Activated naive CD4-positive, alpha-beta T cell treated with anti-CD3 and anti-CD28 coated beads, Interleukin-2, amount 50 U/mL, for 16 hours (primary cell): ENCODE measurements at places on chromosomes 12 and 14.

DNA sequence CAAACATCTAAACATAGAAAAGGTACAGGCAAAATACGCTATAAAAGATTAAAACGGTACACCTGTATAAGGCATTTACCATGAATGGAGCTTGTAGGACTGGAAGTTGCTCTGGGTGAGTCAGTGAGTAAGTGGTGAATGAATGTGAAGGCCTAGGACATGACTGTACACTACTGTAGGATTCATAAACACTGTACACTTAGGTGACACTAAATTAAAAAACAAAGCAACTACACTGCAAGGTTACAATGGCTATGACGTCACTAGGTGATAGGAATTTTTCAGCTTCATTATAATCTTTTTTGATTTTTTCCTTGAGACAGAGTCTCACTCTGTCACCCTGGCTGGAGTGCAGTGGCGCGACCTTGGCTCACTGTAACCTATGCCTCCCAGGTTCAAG is 269.2 kb downstream of the KSR2 start:
- no peak for DNase-seq

GRCh38 chr14:28784096-28785048 is 17.8 kb downstream of the FOXG1 start:
- DNase-seq, result no peak

GRCh38 chr12:17976202-17976601 is 113.8 kb downstream of the RERGL start:
- no peak for DNase-seq

DNA sequence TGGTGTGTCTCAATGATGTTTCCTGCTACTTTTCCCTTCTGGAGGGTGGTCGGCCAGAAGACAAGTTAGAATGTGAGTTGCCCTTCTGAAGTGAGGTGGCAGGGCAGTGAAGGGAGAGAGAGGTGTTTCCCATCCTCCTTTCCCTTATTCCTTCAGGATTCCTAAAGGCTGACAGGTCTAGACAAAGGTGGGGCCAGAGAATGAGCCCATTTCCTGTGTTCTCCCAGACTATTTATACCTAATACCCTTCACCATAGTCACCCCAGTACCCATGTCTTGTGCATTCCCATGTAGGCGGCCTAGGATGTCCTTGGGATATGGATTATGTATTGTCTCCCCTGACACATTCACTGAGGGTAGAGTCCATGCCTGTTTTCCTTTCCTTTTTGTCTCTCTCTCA is 7.0 kb downstream of the DGKA start:
- no peak for DNase-seq

DNA sequence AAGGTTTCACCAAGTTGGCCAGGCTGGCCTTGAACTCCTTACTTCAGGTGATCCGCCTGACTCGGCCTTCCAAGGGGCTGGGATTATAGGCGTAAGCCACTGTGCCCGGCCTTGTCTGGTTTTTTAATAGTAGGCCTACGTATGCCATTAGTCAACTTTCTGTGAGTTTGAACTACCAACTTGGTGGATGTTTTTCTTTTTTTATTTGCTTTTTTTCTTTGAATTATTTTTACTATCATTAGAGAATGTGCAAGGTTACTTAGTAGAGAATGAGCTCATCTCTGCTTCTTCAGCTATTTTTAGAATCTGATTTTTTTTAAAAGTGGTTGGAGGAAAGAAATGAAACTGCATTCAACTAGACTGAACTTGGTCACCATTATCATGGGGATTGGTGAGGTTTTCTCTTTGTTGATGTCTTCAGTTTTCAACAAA is 51.4 kb downstream of the HMGA2 start:
- DNase-seq, result no peak

GRCh38 chr12:96501133-96501761 is 11.9 kb downstream of the CFAP54 start:
- no peak for DNase-seq

GRCh38 chr12:53989227-53990113 is 4.5 kb downstream of the HOXC10 start:
- DNase-seq, result no peak

DNA sequence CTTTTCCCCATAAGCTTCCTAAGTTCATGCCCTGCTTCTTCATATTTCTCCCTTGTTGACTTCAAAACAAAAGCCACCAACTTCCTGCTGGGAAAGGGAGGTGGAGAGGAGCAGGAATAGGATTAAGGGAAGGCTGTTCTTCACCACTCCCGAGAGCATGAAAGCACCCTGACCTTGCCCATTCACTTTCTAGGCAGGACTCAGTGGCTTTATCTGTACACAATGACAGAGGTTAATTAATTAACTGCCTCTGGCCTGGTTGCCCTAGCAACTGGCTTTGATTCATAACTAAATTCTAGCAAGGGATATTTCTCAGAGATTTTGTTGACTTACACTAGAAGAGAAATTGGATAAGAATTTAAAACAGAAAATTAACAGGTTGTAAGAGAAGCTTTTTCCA is 396.8 kb downstream of the RPS29 start:
- DNase-seq, result no peak

DNA sequence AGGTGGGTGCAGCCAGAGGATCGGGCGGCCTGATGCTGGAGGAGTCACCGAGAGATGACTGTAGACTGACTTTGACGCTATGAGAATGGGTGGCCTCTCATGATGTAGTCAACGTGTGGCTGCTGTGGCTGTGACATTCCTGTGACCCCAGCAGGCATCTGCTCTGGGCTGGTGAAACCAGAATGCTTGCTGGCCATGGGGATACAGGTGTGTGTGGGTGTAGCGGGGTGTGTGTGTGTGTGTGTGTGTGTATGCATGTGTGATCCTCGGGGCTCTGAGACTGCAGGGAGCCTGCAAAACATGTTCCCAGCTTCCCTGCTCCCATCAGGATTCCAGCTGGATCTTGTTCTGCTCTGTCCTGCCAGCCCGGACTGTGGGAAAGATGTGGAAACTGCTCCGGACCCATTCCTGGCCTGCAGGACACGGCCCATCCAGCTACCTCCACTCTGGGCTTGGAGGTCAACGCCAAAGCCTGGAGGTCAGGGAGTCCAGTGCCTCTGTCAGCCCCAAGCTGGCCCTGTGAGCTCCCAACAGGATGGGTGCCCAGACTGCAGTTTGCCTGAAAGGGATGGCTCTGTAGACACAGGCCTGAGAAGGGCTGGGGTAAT is 18.8 kb upstream of the HHIPL1 start:
- no peak for DNase-seq

DNA sequence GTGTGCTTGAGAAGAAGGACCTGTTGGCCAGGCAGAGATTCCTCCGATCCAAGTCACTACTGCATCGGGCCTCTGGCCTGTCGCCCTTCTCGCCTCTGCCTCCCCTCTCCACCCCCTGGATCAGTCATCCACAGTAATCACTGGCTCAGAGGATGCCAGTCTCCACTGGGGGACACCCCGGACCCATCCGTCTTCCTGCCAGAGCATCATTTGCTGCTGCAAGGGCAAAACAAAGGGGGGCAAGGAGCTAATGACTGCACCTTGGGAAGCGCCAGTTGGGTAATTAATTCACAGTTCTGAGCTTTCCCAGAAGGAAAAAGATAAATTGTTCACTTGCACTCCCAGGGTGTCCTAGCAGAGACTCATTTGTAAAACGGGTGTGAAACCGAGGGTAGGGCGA is 215.4 kb downstream of the GLT1D1 start:
- no peak for DNase-seq

DNA sequence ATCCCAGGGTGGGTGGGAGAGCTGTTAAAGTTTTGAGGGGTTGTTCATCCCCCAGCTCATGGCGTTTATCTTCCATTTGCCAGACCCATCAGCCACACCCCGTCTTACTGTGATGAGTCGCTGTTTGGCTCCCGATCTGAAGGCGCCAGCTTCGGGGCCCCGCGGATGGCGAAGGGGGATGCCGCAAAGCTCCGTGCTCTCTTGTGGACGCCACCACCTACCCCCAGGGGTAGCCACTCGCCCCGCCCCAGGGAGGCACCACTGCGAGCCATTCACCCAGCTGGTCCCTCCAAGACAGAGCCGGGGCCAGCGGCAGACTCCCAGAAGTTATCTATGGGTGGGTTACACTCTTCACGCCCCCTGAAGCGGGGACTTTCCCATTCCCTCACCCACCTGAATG is 5.7 kb downstream of the RITA1 start:
- DNase-seq, result no peak

- no peak for DNase-seq
These were observed 302.7 kb downstream of the CEP128 start for GRCh38 chr14:80638620-80639515.

DNA sequence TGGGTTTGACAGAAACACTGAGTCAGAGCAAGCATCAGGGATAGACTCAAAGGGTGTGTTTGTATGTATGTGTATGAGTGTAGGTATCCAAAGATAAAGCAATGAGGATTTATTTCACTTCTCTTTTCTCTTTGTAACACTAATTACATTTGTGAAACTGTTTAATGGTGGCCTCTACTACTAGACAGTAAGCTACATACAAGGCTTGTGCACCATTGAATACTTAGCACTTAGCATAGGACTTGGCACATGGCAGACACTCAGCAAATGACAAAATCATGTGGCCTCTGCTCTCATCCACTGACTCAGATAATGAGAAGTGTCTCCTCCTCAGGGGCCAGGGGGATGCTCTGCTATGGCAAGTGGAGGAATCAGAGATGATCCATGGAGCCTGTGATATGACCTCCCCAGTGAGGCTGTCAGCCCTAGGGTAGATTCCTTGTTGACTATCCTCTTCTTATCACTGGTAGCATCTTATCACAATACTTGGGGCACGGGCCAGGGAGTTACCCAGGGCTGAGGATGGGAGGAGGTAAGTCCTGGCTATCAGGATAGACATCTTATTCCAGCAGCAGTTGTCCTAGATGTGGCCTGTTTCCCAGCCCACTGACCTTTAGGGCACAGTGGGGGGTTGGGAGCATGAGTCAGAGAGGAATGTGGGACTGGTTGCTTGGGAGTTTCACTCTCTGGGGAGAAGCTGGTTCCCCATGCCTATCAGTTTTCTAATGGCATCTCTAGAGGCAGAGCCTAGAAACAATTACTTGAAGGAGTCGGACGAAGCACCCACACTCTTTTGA is 71.2 kb upstream of the HOXC13 start:
- no peak for DNase-seq

DNA sequence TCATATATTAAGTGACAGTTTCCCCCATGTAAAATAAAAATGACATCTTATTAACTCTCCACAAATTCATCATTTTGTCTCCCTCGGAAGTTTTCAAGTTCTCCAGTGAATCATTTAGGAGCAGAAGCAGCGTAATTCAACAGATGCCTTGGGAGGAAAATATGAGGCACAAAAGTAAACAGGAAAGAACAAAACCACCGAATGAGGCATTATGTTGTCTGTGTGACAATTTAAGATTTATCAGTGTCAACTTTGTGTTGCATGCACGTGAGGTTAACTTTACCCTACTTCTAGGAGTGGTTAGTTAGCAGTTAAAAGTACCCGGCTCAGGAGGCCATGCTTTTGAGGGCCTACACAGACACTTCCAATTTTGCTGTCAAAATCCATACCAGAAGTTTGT is 258.6 kb downstream of the IPO8 start:
- no peak for DNase-seq
